Left ventricle myocardium inferior (tissue), 1 donor: ENCODE measurements at places on chromosomes 13 and 19. TPM values are rescaled to one million over a fixed set of nuclear protein-coding genes. Genes with fewer than 3 reads are reported as not detected.

VSTM1 gene
- total RNA-seq: not detected

MRI1 gene
- 13.7 TPM for total RNA-seq

KCNJ14 gene
- total RNA-seq: 0.27 TPM

UBL5 gene
- total RNA-seq: 538 TPM

S1PR4 gene
- total RNA-seq: 0.60 TPM

PLIN5 gene
- 73.5 TPM for total RNA-seq

ZNF99 gene
- 0.11 TPM for total RNA-seq

GYS1 gene
- 138 TPM for total RNA-seq

DCLK1 gene
- total RNA-seq: 8.4 TPM

DNA sequence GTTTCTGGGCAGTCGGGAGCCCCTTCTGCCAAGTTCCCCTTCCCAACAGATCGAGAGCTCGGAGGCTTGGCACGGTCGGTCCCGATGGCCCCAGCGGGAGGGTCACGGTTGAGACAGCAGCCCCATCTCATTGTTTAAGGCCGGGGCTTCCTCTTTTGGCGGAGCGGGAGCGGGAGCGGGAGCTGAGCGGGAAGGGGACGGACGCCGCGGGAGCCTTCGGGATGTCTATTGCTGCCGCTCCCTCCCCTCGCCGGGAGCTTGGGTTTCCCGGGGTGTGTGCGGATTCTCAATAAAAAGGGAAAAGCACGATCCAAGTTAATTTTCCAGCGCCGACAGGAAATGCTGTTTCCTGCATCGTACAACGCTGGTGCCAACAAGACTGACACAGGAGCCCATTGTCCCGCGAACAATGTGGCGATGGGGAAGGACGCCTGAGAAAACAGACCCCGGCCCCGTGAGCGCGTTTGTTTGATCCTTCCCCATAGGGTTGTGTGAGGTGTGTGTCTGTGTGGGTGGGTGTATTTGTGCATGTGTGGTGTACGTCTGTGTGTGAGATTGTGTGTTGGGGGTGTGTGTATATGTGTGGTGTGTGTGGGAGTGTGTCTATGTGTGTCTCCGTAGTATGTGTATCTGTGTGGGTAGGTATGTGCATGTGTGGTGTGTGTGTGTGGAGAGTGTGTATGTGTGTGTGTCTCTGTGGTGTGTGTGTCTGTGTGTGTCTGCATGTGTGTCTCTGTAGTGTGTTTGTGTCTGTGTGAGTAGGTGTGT is 36.3 kb upstream of the FLT1 start:
- DNase-seq: peak; percentile 61

DNA sequence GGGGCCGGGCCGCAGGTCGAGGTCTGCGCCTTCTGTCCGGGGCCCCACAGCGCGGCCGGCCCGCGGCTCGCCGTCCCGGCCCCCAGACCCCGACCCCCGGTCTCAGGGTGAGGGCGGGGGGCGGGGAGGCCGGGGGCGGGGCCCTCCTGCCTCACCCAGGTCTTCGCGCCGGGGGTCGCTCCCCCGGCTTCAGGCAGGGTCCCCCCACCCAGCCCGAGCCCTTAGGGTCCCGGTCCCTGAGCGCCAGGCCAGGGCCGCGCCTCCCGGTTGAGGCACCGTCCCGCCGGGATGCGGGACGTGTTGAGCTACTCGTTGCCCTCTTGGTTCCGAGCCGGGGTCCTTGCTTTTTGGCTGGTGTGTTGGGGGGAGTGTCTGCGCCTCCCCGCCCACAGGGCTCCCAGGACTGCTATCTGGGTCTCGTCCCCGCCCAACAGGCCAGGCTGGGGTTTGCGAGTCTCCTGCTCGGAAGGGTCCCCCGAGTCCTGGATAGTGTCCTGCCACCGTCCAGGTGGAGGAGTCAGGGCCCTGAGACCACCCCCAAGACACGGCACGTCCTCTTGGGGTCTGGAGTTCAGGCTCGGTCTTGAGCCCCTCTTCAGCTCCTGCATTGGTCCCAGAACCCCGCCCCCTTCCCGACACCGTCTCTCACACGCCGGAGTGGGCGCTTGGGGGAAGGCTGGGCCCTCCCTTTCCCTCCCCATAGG is 452 bp downstream of the PIAS4 start:
- DNase-seq: no peak

GRCh38 chr19:29533578-29534544 is 8.1 kb downstream of the VSTM2B start:
- no peak for DNase-seq

GRCh38 chr13:113488283-113488682 is 2.2 kb downstream of the DCUN1D2 start:
- no peak for DNase-seq

DNA sequence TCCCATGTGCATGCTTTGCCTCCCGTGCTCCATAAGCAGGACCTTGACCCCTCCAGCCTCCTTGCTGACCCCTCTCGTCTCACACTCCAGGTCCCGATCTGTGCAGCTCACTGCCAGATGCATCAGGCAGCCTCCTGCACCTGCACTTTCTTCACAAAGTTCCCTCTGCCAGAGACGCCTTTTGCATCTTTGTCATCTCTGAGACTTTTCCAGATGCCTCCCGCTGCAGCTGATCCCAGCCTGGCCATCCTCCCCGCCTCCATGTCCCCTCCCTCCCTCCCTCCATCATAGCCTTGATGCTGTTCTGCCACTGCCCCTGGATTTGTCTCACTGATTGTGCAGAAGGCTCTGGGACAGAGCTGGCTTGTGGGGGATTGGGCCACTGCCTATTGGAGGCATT is 29.9 kb downstream of the PPP1R37 start:
- DNase-seq: no peak

GRCh38 chr13:109749365-109749764 is 37.0 kb downstream of the IRS2 start:
- no peak for DNase-seq

DNA sequence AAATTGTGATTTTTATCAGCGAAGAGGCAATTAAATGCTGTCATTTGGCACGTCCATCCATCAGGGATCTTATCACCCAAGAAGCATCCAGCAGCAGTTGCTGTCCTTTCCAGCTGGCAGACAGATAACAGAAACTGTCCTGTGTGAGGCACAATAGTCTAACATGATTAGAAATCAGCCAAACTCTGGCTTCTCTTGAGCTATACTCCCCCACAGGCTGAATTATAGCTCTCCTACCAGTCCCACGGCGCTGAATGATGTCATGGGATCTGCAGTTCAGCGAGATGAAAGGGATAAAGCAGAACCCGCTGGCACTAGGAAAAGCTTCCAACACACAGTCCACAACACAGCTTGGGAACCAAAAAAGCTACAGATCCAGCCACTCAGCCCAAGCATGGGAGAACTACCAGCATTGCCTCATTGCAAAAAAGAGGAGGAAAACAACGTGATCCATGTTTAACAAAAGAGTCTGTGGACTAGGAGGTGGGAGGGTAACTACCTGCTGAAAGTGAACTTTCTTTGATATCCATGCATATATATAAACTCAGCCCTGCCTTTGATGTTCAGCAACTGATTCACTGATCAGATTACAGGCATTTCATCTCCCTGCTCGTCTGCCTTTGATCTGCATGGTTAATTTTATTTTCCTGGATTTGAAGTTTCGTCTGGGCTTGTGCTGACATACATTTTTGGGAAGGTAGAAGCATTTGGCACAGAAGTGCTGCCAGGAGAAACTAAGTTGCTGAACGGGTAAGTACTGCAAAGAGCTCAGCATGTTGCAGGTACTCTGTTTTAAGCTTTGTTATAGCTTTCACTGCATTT is at the start of gene TNFRSF19:
TSS of gene TNFRSF19 (plus strand) at position 314 of the 822 bp plus-strand sequence. CDS start 19,772 bp downstream, outside the sequence.
- peak; percentile 45 for DNase-seq

GRCh38 chr13:44436589-44437337 is 63.1 kb downstream of the SERP2 start:
- peak; percentile 95 for DNase-seq

DNA sequence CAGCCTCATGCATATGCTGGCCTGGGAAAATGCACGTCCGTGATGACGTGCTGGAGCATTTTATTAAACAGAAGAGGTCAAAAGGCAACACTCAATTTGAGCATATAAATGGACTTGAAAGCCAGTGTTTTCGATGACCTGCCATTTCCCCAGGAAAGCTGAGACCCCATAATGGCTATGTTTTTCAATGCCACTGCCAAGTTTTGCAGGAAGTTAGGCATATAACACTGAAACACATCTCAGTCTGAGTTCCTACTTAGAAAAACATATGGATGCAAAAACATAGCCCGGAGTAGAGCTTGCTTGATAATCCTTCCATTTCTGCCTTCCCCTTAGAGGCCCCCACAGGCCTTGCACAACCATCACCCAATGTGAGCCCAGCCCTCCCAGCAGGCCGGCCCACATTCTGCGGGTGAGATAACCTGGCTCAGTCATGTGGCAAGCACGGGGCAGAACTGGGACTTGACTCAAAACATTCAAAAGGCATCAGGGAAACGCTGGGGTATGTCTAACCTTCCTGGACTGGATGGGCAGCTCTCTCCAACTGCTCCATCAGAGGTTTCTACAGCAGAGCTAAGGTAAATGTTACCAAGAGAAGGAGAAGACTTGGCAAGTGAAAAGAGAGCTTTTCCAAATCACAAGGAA is 24.9 kb downstream of the EPS15L1 start:
- peak; percentile 82 for DNase-seq

- no peak for DNase-seq
Measured at GRCh38 chr13:91142572-91142971, 204.9 kb upstream of the MIR17HG start.

DNA sequence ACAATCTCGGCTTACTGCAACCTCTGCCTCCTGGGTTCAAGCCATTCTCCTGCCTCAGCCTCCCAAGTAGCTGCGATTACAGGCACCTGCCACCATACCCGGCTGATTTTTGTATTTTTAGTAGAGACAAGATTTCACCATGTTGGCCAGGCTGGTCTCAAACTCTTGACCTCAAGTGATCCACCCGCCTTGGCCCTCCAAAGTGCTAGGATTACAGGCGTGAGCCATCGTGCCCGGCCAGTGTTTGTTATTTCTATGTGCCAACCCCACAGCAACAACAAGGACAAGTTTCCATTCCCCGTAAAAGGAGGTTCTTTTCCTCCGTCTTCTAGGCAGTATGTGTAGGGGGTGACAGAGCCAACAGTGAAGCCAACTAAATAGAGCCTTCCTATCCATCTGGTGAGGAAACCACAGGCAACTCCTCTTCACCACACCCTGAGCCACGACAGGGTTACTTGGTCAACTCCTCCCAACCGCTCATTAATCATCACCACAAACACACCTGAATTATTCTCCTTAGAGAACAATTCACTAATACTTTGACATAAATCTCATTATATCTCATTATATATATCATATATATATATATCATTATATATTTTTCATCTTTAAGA is 25.5 kb downstream of the FOXO1 start:
- no peak for DNase-seq

GRCh38 chr13:28540612-28541011 is 45.7 kb upstream of the FLT1 start:
- DNase-seq: no peak

GRCh38 chr19:44682807-44683206 is 11.5 kb downstream of the CEACAM19 start:
- DNase-seq: no peak

- DNase-seq: no peak
Measured at GRCh38 chr13:33277946-33278345, 7.6 kb downstream of the STARD13 start.

DNA sequence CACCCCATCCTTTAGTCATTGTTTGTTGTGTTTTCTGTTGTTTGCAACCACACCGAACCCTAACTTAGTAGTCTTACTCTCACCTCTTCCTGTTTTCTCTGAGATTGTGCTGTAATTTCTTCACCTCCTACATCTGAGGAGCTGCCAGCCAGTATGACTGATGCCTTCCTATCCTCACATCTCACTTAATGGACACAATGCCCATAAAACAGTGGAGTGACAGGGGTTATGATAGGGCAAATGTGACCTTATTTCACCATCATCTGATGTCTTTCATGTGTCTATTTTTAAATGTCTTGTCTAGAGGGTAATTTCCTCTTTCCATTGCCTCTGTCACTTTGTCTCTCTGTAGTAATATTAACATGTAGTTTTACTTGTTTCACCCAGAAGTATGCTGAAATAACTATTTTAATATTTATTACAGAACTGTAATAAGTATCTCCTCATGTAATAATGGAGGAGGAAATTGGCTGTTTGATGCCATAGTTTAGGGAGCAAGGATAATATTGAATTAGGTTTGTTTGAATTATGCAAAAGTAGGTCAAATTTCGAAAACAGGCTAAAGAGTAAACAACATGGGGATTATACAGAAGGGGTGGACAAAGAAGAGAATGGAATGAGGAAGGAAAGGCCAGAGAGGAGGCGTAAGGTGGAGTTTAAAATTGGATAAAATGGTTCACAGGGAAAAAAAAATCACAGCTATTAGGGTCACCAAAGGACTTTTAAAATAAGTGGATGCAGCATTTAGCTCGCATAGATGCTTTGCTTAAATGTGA is 103.5 kb upstream of the SPRY2 start:
- DNase-seq: no peak

- no peak for DNase-seq
Measured at GRCh38 chr13:92807966-92808365, 418.6 kb upstream of the GPC6 start.
